Putamen (tissue), 1 donor: ENCODE measurements at places on chromosomes 5 and 9.

DNA sequence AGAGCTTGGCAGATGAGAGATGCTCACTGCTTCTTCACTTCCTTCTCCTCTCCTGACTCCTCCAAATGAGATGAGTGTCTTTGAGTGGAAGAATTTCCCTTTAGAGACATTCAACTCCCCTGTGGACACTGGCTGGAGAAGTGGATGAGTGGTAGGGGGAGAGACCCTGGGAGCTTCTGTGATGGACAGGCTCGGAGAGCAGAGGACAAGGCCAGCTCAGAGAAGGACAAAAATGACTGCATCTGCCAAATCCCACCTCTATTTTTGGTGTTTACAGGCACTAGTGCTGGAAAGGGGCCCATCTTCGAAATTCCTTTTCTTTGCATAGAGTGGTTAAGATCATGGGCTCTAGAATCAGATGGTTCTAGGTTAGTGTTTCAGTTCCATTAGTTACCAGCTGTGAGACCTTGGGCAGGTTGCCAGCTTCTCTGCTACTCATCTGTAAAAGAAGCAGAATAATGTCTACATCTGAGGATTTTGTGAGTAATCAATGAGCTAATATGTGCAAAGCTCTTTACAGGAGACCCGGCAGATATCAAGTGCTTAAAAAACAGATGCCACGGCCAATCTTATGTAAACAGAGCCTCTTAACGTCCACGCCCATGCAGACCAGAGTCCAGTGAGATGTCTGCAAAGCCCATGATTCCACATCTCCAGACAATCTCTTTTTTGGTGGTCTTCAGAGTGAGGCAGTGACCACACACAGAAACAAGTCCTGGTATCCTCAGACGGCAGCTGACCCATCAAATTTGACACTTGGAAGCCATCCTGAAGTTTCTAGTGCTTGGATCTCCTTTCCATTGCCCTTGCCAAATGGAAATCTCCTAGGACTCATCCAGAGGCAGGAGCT, 13.6 kb upstream of the COL27A1 start:
- DNase-seq: no peak

DNA sequence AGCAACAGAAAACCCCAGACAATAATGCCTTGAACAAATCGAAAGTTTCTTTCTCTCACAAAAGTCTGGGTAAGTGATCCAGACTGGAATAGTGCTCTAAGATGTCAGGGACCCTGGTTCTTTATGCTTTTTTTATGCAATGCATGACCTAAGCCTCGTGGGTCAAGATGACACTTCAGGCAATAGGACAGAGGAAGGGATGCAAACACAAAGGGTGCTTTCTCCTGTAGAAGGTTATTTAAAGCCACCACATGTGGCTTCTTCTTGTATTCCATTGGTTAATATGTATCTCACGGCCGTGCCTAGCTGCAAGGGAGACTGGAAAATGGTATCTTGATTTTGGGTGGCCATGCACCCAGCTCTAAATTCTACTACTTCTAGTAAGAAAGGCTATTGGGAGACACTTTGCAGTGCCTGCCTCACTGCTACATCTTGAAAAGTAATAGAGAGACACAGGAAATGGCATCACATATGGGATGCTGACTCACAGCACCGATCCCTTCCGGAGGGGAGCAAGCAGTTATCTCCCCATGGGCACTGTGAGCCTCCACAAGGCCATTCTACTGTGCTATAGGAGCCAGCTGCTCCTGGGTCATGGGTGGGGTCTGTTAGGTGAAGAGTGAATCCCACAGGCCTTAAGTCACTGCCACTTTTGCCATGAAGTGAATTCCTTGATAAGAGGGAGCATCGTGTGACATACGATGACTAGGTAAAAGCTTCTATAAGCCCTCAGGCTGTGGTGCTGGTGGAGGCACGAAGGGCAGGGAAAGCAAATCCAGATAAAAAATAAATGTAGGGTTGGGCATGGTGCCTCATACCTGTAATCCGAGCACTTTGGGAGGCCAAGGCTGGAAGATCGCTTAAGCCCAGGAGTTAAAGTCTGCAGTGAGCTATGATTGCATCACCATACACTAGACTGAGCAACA, 32.5 kb upstream of the RAB14 start:
- no peak for DNase-seq

DNA sequence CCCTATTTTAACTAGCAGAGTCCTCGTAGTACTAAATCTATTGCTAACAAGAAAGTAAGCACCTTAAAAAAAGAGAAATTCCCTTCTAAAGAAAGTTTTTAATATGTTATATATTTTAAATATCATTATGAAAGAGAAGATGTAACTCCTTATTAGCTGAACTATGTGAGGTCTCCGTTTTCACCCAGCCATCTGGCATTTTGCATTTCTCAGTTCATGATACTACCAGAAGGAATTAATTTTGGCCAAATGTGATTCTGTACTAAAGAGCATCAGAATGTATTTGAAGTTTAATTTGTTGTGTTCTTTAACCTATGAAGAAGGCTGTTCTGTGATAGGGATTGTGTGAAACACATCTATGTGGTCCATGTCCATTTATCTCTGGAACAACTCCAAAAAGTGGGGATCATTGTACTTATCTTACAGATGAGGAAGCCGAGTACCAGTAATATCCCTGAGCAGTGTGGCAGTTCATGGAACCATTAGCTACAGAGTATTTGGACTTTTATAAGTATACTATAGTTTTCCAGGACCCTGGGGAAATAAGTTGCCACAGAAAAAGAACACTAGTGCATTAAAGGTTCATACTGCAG, 29.8 kb downstream of the TNFAIP8 start:
- DNase-seq: no peak

- no peak for DNase-seq
These were observed 379 bp upstream of the CLK4 start for GRCh38 chr5:178627259-178627598.

DNA sequence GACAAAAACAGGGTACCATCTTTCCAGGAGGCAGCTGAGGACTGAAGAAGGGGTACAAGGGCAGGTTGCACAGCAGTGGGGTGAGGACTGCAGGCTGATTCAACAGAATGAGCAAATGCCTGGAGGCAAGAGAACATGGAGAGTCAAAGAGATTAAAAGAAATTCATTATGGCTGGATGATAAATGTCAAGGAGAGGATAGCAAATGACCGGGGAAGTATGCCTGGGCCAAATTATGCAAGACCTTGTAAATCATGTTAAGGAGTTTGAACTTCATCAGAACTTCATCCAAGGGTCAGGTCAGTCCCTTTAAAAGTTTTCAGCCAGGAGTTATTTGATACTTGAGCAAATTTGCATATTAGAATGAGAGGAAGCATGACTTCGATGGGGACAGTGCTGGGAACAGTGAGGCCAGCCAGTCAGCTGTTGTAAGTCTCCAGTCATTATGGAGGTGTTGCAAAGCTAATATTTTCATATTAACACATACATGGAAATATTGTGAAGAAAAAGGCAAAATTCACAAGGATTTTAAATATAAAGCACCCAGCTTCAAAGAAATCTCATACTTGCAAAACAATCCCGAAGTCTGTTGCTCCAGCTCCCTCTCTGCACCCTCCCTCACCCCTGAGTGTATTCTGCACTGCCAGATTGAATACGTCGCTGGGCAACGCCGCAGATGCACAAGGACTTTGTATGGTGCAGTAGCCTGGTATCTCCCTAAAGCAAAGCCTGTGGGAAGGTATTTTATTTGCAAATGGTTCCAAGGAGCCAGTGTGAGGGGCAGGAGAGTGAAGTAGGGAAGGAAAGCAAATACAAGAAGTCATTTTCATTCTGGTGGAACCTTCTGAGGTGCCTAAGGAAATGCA, 509.8 kb upstream of the TLE4 start:
- no peak for DNase-seq

DNA sequence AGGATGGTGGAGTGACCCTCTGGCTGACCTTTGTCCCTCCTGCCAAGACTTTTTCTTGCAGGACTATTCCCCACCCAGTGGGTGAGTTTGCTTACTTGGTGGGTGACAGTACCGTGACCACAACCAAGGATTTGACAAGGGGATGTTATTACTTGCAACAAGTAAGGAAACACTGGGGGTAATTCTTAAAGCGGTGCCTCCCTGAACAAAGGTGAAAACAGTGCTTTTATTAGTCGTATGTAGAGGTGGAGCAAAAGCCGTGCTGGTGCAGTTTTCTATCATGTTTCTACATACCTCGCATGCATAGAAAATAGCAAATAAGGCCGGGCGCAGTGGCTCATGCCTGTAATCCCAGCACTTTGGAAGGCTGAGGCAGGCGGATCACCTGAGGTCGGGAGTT, 41.0 kb upstream of the KDM4C start:
- DNase-seq: no peak

DNA sequence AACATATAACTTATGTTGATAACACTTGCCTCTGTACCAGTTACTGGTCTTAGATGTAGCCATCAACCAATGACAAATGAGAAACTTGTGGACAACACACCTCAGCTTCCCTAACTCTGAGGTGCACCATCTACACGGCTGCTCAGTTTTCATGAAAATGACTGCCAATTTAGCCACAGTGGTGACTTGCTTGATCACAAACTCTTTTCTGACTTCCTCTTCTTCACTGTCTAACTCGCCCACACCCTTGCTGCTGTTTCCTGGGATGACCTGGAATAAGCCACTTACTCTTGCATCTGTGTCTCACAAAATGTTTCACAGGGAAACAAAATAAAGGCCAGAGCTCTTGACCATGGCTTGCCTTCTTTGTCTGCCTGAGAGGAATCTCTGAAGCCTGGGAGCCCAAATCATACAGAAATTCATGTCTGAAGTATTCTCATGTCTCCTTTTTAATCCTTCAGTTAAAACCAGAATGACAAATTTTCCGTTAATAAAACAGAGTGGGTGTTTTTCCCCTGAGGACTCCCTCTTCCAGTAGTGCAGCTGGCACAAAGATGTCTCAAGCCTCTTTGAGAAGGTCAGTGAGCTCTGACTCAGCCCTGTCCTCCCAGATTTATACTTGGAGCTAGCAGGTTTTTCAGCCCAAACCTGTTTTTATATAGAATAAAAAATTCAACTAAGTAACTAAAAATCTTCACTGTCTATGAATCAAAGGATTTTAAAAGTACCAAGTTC, 126.5 kb upstream of the PAM start:
- DNase-seq: no peak

DNA sequence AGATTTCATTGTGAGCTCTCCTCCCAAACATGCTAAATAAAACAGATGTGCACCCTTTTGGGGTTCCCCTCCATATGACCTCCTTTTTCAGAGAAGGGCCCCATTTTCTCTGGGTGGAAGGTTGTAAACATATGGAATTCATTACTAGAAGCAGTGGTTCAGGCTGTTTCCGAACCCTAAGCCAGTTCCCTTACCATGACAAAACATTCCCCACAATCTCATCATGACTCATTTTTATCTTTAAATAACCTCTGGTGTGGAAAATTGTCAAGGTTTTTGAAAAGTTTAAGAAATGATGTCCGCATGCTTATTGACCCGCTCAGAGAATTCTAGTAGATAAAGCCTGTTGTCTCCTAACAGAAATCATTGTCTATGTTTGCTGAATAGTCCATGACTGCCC, 127.3 kb upstream of the PIK3R1 start:
- no peak for DNase-seq

DNA sequence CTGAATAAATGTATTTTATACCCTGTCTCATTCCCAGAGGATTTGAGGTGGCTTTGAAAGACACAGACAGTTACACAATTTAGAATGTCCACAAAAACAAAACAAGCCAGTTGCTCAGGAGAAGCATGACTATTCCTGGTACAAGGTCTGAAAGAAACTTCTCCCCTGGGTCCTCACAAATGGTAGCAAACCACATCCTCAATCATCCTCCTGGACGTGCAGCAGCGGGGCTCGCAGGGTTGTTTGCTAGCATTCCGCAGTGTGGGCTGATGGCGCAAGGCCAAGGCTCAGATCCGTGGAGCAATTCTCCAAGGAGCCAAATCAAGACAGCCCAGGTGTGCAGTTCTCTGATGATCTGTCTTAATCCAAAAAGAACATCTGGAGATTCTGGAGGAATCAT, 210.3 kb downstream of the ACTL7B start:
- DNase-seq: no peak

GRCh38 chr9:76594764-76595424, 135.9 kb downstream of the GCNT1 start:
- DNase-seq: no peak

GRCh38 chr5:142997591-142997990, 227.4 kb downstream of the ARHGAP26 start:
- DNase-seq: no peak

DNA sequence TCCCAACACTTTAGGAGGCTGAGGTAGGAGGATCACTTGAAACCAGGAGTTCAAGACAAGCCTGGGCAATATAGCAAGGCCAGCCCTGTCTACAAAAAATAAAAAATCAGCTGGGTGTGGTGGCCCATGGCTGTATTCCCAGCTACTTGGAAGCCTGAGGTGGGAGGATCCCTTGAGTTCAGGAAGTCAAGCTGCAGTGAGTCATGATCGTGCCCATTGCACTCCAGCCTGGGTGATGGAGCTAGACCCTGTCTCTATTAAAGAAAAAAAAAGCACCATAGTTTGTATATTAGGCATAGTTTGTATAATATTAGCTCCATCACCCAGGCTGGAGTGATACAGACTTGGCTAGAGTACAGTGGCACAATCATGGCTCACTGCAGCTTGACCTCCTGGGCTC, 9.6 kb upstream of the NME5 start:
- DNase-seq: no peak
